ENCODE measurements at places on chromosomes 13 and 19.

GRCh38 chr13:38045278-38046048 lies 175.9 kb upstream of the TRPC4 start:
- DNase-seq = peak; percentile 16

- no peak for DNase-seq
Observed at GRCh38 chr13:107271227-107271626, 703.3 kb upstream of the ARGLU1 start.

DNA sequence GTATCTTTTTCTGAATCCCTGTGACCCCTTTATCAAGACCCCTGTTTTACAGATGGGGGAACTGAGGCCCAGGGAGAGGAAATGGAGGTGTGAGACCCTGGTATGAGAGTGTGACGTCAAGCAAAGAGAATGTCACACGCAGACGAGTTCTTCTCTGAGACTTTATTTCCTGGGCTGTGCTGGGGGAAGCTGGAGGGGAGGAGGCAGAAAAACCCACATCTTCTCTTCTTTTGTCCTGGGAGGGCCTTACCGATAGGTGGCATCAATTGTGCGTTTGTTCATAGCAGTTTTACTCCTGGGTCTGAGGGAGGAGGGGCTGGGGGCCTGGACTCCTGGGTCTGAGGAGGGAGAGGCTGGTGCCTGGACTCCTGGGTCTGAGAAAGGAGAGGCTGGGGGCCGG lies 4.9 kb upstream of the KLK15 start:
- DNase-seq = no peak

DNA sequence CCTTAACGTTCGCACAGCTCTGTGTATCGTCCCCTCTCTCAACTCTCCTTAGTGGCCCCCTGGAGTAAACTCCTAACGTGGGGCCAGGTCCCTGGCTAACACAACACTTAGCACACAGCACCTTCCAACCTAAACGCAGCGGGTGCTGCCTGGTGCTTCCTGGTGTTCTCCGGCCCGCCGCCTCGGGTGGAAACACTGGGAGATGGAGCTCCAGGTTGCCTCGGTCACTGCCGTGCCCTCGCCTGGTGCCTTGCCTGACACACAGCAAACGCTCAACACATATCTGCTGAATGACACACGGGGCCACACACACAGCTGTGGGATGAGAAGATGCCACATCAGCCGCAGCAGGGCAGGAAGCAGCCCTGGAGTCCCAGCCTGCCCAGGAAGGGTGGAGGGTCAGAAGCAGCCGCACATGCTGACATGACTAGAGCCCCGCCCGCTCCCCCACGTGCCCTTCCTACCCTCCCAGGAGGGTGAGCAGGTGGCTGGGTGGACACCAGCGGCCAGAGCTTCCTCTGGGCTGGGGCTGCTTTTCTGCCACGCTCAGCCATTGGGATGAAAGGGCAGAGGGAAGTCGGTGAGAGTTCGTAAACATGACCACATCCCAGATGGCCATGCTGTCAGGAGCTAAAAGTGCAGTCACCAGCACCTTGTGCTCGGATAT lies 6.6 kb downstream of the PEPD start:
- DNase-seq = no peak

GRCh38 chr19:29952646-29953045 lies 10.6 kb downstream of the URI1 start:
- DNase-seq = no peak

- DNase-seq = no peak
Observed at GRCh38 chr13:40398065-40398464, 268.4 kb downstream of the FOXO1 start.

DNA sequence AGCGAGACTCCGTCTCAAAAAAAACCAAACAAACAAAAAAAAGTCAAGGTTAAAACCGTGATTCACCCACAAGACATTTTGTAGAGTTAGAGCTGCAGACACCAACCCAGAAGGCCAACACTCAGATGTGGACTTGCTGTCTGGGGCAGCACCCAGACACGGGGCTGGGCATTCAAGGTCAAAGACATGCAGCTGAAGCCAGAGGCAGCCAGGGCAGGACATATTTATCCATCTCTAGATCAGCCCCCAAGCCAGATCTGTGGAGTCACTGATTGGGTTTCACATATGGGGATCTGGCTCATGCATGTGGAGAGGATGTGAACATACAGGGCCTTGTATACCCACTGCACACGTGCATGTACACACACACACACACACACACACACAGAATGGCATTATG lies 3.6 kb downstream of the KLK15 start:
- DNase-seq = no peak
